Stimulated activated CD8-positive, alpha-beta memory T cell treated with anti-CD3 and anti-CD28 coated beads, Interleukin-15, amount 100 ng/mL, for 48 hours (primary cell): ENCODE measurements at places on chromosomes 13 and 19.

DNA sequence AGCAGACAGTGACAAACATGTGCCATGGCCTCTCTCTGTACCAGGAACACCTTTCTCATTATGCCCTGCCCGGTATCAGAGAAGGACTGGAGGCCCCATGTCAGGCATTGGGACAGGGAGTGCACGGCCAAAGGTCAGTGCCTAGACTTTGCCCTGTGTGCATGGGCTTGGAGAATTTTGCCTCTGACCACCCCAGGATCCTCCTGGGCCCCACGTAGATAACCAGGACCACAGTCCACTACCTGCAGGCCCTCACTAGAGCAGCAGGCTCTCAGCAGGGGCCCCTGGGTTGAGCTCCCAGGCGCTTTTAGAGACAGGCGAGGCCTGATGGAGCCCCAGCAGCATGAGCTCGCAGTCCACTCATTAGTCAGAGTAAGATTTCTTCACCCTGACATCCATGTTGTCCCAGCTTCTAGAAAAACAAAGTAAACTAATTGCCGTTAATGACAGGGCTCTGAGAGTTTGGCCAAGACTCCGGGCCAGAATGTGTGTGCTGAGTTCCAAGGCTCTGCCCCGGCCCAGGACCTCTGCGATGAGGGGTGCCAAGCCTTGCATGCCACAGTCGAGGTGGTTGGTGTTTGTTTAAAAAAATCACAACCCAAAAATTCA, 42.7 kb downstream of the CAPN12 start:
- no peak for DNase-seq

GRCh38 chr19:18769989-18770528, 21.0 kb downstream of the COMP start:
- DNase-seq, result no peak

GRCh38 chr13:49641801-49642291, 13.5 kb downstream of the ARL11 start:
- DNase-seq, result no peak

DNA sequence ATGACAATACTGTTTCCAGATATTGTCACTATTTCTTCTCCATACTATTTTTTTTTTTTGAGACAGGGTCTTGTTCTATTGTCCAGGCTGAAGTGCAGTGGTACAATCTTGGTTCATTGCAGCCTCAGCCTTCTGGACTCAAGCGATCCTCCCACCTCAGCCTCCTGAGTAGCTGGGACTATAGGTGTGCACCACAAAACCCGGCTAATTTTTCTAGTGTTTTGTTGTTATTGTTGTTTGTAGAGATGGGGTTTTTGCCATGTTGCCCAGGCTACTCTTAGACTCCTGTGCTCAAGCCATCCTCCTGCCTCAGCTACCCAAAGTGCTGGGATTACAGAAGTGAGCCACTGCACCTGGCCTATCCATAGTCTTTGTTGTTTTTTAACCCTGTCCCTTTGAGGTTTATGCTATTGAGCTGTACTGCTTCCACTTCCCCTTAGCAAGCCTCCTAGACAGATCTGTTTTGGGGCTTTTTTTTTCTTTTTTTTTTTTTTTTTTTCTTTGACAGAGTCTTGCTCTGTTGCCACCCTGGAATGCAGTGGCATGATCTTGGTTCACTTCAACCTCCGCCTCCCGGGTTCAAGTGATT, 27.6 kb upstream of the MAP3K10 start:
- DNase-seq, result no peak
